ENCODE measurements at places on chromosomes 5 and 9.

- DNase-seq: no peak
Observed at GRCh38 chr5:154652746-154653417, 102.3 kb upstream of the LARP1 start.

- no peak for DNase-seq
Observed at GRCh38 chr5:26009742-26010141, 1028.6 kb downstream of the CDH9 start.

DNA sequence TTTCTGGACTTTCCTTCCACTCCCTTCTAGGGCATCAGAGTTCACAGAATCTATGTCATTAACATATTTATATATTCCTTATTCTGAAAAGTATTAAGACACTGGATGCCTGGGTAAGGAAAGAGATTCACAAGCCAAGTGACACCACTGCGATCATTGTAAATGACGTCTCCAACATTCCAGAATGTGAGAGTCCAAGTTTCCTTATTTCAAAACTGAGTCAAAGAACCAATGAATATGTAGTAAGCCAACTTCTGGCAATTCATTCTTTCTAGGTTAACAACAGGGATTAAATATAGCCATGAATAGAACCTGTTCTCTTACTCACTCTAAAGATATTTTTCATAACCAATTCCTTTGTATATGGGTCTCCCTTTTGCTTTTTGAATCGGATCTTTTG lies 18.1 kb downstream of the RAI14 start:
- no peak for DNase-seq

DNA sequence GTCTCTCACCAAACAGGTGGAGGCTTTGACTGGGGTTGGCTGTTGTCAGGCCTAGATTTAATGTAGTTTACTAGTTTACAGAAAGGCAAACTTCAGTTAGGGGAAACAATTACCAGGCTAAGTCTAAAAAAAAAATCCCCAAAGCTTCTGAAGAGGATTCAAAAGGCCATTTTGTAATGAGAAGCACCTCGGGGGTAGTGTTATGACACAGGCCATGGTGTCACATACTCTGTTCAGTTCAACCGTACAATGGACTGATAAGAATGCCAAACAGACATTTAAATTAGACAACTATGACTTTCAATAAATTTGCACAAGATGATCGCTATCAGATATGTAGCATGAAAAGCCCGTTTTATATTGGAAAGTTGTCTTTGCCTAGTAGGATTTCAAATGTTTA lies 120.1 kb upstream of the PCA3 start:
- no peak for DNase-seq

DNA sequence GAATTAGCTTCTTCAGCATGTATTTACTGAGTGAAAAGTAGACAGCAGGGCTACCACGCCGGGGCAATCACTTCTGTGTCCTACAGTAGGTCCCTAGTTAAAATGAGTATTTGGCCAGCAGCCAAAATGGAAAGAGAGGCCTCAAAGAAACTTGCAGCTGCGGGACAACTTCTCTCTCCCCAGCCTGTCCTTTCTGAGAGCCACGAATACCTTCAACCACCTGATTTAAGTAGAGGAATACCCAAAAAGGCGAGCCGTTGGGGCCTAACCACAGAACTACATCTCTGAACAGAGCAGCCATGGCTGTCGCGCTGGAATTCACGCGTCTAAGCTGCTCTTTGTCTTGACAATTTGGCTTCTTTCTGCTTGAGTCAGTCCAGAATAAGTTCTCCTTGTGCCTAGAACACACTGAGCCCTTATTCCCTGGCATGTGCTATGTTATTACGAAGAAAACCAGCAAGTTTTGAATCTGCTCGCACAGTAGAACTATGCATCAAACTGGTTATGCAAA lies 43.8 kb upstream of the GOLPH3 start:
- DNase-seq: no peak

- no peak for DNase-seq
Observed at GRCh38 chr5:142327111-142327842, 2.5 kb upstream of the SPRY4 start.

DNA sequence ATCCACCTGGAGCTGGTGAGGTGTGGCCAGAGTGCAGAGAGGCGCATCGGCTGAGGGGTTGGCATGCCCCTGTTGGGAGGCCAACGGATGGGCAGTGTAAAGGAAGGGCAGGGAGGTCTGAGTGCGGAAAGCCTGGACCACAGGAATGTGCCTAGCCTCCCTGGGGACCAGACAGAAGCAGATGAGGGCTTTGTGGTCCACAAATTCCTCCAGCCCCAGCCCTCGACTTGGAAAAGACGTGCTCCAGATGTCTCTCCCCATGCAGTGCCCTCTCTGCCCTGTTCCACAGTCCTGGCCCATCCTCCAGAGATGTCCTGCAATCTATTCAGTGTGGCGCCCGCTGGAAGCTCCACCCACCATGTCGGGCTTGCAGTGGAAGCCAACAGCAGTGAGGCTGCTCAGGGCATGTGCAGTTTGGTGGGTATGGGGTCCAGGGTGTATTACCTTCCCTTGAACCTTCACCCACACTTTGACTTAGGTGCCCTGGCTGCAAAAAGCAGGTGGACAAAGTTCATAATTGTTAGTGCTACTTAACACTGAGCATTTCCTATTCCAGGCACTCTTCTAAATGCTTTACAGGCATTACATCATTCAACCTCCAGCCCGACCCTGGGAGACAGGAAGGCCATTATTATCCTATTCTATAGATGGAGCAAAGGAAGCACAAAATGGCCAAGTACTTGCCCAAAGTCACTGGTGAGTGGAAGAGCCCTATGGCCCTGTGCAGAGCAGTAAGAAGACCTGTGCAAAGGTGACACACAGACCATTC lies 120.2 kb upstream of the SLC25A48 start:
- no peak for DNase-seq

DNA sequence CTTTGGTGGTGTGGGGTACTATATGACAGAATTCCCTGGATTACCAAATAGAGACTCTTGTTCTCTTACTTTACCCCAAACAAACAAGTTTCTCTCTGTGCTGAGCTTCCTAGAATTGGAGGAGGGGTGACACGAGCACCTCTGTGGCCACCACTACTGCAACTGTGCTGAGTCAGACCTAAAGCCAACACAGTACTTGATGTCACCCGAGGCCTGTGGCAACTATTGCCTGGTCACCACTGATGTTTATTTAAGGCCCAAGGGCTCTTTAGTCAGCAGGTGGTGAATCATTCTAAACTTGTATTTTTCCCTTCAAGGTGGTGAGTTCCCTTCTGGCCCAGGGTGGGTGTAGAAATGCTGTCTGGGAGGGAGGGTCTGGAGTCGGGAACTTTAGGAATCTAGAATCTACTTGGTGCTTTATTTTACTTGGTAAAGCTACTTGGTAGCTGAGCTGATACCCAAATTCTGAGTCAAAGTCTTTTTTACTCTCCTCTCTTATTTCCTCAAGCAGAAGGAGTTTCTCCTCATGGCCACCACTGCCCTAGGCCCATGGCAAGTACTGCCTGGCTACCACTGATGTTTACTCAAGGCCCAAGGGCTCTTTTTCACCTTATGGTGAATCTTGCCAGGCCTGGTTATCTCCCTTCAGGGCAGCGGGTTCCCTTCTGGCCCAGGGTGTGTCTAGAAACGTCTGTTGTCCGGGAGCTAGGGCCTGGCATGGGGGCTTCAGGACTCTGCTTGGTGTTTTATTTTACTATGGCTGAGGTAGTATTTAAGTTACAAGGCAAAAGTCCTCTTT lies 9.8 kb downstream of the LURAP1L start:
- DNase-seq: no peak

DNA sequence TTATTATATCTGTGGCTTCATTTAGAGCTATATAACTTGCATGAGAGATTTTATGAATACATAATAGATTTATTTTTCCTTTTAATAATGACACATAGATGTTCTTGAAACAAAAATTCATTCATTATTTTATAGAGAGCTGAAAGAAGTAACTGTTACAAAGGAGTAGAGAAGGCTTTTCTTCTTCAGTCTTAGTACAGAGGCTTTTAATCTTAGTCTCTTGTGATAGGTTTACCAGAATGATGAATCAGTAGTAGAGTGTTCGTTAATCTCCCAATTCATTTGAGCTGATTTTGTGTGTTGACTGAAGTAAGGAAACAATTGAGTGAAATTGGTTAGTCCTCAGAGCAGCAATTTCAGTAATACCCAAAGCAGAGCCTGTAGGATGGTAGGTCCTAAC lies 1284.1 kb upstream of the ACO1 start:
- no peak for DNase-seq

Data from uterus (tissue), 4 donors.